ENCODE measurements at places on chromosomes 7 and 10.
A peak's percentile ranks its signal among the peaks of the same experiment; 100 is the strongest.

DNA sequence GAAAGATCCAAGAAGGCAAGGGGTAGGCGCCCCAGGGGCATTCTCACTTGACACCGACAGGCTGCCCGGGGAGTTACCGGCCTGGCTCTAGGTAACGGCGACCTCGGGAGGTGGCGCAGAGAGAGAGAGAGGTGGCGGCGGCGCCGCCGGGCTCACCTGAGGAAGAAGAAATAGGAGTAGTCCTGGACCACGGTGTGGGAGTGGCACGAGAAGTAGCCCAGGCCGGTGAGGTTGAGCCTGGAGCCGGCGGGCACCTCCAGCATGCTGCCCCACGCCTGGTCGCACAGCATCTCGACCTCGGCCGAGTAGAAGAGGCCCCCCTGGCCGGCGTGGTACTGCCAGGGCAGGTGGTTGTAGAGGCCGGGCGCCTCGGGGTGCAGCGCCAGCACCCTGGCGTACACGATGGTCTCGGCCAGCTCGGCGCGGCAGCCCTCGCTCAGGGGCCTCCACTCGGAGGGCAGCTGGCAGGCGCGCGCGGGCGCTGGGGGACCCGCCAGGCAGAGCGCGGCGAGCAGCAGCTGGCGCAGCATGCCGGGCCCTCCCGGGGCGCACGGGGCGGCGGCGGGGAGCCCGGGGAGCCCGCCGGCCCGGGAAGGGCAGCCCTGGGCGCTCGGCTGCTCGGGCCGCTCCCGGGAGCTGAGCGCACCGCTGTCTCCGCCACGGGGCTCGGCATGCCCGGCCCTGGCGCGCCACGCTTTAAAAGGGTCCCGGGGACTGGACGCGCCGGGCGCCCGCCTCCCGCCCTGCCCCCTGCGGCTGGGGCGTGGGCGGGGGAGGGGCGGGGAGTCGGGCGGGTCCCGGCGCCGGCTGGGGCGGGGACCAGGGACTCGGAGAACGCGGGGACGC lies at the start of gene CCDC3:
Gene CCDC3 (minus strand): TSS at position 673 of the 846 bp plus-strand sequence. CDS start 143 bp downstream, at position 530.
- peak; percentile 62 for DNase-seq

- DNase-seq = no peak
Observed at GRCh38 chr10:30366351-30366750, 17.3 kb upstream of the MTPAP start.

GRCh38 chr10:5595095-5595494 lies 70.3 kb downstream of the CALML3 start:
- DNase-seq = no peak

GRCh38 chr10:131964298-131964697 lies 17.4 kb downstream of the BNIP3 start:
- DNase-seq = no peak

- no peak for DNase-seq
Observed at GRCh38 chr7:55099066-55099820, 80.4 kb downstream of the EGFR start.
